ENCODE measurements at places on chromosomes 3 and 15. TPM values are rescaled to one million over a fixed set of nuclear protein-coding genes. Genes with fewer than 3 reads are reported as not detected.
A peak's percentile ranks its signal among the peaks of the same experiment; 100 is the strongest.

GRCh38 chr3:108035751-108036150 is 55.1 kb downstream of the CD47 start:
- peaks cover 15% of the 10 kb centered on the region for H3K4me1 ChIP-seq
- H3K27ac ChIP-seq: peak overlapping the region; percentile 3
- no peaks in the 10 kb centered on the region for H3K27me3 ChIP-seq
- no peak overlapping the region for H3K4me3 ChIP-seq
- no peak for DNase-seq

DNA sequence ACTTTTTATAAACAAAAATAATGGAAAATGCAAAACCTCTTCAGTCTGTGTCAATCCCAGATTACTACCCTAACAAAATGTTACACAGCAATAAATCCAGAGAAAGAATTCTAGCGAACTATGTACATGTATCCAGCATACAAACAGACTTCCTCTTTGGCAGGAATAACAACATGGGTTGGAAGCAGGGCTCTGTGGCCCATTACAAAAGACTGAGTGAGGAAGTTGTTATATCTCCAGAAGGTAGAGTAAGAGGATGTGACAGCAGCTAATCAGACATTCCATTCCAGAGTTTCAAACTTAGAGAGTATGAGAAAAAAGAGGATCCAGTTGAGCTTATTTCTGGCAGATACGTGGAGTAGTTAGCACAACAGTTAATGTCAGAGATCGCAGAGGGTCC is 294.0 kb upstream of the PLSCR5 start:
- DNase-seq: no peak
- H3K36me3 ChIP-seq: no peaks in the 10 kb centered on the region
- H3K4me3 ChIP-seq: no peak overlapping the region
- no peaks in the 10 kb centered on the region for H3K4me1 ChIP-seq

DNA sequence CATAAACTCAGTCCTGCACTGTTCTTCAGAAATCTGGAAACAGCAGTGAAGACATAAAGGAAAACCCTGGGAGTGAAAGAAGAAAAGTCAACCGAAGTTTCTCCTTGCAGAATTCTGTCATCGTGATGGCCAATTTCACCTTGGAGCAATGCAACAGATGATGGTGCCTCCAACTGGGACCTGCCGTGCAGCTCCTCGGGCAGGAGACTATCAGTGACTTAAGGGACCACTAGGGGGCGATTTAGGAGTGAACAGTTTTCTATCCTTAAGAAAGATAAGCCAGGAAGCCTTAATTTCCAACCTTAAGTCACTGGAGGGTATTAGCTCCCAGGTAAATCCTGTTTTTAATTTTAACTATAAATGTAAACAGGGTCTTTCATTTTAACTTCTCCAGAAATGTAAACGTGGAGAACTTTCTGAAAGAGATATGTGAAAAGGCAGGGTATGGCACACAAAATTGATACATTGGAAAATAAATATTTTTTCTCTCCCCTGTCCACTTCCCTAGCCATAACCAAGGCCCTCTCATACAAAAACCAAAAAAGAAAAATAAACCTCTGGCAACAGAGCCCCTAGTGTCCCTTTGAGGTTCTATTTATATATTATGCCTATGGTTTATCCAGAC is 116.3 kb downstream of the PDZRN3 start:
- no peak overlapping the region for H3K27ac ChIP-seq
- H3K4me1 ChIP-seq: no peaks in the 10 kb centered on the region
- no peak overlapping the region for H3K4me3 ChIP-seq
- DNase-seq: peak; percentile 44
- H3K36me3 ChIP-seq: no peaks in the 10 kb centered on the region
- H3K27me3 ChIP-seq: peaks cover 13% of the 10 kb centered on the region

- H3K36me3 ChIP-seq: no peaks in the 10 kb centered on the region
- H3K27me3 ChIP-seq: peaks cover 13% of the 10 kb centered on the region
- H3K4me1 ChIP-seq: no peaks in the 10 kb centered on the region
- no peak overlapping the region for H3K27ac ChIP-seq
Observed at GRCh38 chr3:40718681-40719080, 193.9 kb downstream of the ZNF621 start.

- no peak for DNase-seq
- peaks cover 9% of the 10 kb centered on the region for H3K4me1 ChIP-seq
- no peak overlapping the region for H3K27ac ChIP-seq
- no peak overlapping the region for H3K4me3 ChIP-seq
- H3K36me3 ChIP-seq: no peaks in the 10 kb centered on the region
Observed at GRCh38 chr3:127748754-127749327, 73.5 kb downstream of the MGLL start.

- peaks cover 8% of the 10 kb centered on the region for H3K36me3 ChIP-seq
- H3K27me3 ChIP-seq: no peaks in the 10 kb centered on the region
- no peak for DNase-seq
- H3K4me3 ChIP-seq: no peak overlapping the region
Observed at GRCh38 chr3:42032693-42033349, 58.3 kb upstream of the TRAK1 start.

DNA sequence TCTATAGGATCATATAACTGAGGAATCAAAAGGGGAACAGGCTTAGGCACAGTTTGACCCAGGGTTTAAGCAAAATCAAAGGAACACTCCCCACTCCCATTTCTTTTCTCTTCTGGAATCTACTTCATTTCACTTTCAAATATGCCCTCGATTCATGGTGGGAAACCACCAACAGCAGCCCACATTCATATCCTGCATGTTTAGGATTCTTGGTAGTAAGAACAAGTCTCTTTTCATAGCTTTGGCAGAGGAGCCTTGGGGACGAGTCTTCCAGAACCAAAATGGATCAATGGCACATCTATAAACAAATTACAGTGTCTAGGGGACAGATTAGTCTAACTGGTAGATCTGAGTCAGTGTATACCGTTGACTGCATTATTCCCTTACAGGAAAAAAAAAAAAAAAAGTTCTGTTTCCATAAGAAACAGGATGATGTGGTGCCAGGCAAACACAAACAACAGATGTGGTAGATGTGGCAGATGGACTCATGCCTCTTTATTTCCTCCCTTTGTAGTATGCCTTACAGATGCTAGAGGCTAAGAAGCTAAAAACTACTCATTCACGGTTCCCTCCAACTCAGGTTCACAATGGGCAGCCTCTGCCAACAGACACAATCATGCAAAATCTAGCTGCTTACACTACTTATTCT is 578.3 kb upstream of the ADAMTS9 start:
- no peaks in the 10 kb centered on the region for H3K36me3 ChIP-seq
- H3K4me1 ChIP-seq: no peaks in the 10 kb centered on the region
- H3K4me3 ChIP-seq: no peak overlapping the region

GRCh38 chr3:61582846-61583245 is 21.5 kb downstream of the PTPRG start:
- DNase-seq: no peak
- no peaks in the 10 kb centered on the region for H3K4me1 ChIP-seq
- H3K27ac ChIP-seq: no peak overlapping the region
- no peak overlapping the region for H3K4me3 ChIP-seq

GRCh38 chr3:144102421-144102820 is 130.8 kb downstream of the DIPK2A start:
- H3K36me3 ChIP-seq: no peaks in the 10 kb centered on the region
- no peaks in the 10 kb centered on the region for H3K4me1 ChIP-seq
- DNase-seq: no peak

GRCh38 chr15:73979636-73980035 is 12.5 kb downstream of the STOML1 start:
- DNase-seq: no peak
- H3K27ac ChIP-seq: no peak overlapping the region
- peaks cover 41% of the 10 kb centered on the region for H3K4me1 ChIP-seq
- no peak overlapping the region for H3K4me3 ChIP-seq
- H3K27me3 ChIP-seq: peaks cover 8% of the 10 kb centered on the region

DNA sequence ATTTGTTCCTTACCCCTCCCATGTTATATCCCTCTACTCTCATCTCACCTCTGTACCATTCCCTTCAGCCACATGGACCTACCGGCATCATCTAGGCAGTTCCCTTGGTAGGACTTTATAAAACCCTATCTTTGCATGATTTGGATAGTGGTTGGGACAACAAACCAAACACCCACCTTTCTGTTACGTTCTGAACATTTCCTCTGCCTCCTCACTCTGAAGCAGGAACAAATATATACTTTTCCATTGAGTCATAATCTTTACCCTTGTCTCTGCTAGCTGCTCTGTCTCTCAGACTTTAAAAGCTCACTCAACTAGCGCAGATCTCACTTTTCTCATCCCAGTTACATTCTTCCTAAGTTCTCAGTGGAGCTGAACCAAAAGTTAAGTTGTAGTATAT is 17.8 kb downstream of the UBXN7 start:
- peak overlapping the region; percentile 64 for H3K27ac ChIP-seq
- H3K4me3 ChIP-seq: no peak overlapping the region
- H3K27me3 ChIP-seq: no peaks in the 10 kb centered on the region
- peaks cover 56% of the 10 kb centered on the region for H3K4me1 ChIP-seq
- H3K36me3 ChIP-seq: peaks cover 8% of the 10 kb centered on the region
- no peak for DNase-seq

Gene MYO5C
- 0.69 TPM for total RNA-seq

All from activated CD4-positive, alpha-beta T cell treated with anti-CD3 and anti-CD28 coated beads for 36 hours (primary cell).